ENCODE measurements at places on chromosomes 6 and 20.

GRCh38 chr6:18577491-18577890 lies 190.3 kb downstream of the RNF144B start:
- no peak for DNase-seq

DNA sequence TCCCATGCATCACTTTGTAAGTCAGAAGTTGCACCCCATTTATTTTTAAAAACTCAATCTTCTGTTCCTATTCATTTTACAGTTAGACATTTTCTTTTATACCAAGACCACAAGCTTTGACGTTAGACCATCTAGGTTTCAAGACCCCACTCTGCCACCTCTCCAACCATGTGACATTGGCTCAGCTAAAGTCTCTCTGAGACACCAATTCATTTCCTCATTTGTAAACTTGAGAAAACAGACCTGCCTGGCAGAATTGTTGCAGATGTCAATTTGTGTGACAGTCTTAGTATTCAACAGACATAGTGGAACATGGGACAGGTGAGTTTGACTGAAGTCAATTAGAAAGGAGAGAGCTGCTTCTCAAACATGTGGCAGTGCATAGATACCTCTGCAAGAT lies 55.6 kb upstream of the CSE1L start:
- DNase-seq: no peak

DNA sequence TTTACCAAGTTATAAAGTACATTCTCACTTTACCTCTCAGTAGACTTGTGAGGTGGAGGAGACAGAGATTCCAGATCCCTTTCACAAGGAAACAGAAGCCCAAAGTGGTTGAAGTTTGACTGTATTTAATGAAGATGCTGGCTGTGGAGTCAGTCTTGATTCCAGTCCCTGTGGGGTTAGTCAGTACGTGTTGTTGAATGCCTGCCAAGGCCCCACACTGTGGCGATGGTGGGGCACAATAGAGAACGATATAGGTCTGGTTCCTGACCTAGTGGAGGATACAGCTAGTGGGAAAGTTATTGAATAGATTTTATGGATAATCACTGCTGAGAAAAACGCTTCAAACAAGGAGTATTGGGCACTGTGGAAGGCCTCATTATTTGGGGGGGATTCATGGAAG lies 71.4 kb downstream of the LRRC1 start:
- no peak for DNase-seq

GRCh38 chr20:2618815-2619214 lies 33.6 kb upstream of the NOP56 start:
- no peak for DNase-seq

- no peak for DNase-seq
Measured at GRCh38 chr20:15561070-15561569, 1012.1 kb downstream of the KIF16B start.

- DNase-seq: no peak
Measured at GRCh38 chr6:37602346-37602745, 95.3 kb downstream of the MDGA1 start.

- no peak for DNase-seq
Measured at GRCh38 chr6:162336359-162336758, 391.2 kb downstream of the PRKN start.

GRCh38 chr6:92790381-92790780 lies 629.0 kb downstream of the EPHA7 start:
- DNase-seq: no peak

GRCh38 chr20:3277686-3278465 lies 38.9 kb upstream of the SLC4A11 start:
- DNase-seq: no peak

DNA sequence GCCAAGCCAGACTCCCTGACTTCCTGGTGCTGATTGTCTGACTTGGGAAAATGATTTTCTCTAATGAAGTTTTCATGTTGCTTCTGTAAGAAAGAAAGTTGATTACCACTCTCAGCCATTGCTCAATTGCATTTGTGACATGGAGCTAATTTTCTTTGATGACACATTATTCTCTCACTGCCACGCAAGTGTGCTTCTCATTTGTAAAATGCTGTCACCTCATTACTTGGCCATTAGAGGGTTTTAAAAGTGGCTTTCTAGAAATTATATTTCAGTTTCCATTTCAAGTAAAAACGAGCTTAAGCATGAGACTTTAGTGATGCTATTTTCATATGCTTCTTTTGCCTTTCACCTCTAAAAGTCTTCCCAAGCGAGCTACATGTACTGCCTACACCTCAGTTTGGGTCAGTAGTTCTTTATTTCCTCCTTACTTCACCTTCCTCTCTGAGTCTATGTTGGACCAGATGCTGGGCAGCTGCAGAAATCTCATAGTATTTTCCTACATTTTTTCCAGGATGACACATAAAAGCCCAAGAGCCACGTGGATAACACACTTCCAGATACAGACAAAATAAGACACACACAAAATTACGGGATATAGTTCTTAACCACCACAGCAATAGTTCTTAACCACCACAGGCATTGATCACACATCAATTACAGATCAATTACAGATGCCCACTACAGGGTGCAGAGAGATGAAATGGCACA lies 6.3 kb upstream of the FAM210B start:
- no peak for DNase-seq

DNA sequence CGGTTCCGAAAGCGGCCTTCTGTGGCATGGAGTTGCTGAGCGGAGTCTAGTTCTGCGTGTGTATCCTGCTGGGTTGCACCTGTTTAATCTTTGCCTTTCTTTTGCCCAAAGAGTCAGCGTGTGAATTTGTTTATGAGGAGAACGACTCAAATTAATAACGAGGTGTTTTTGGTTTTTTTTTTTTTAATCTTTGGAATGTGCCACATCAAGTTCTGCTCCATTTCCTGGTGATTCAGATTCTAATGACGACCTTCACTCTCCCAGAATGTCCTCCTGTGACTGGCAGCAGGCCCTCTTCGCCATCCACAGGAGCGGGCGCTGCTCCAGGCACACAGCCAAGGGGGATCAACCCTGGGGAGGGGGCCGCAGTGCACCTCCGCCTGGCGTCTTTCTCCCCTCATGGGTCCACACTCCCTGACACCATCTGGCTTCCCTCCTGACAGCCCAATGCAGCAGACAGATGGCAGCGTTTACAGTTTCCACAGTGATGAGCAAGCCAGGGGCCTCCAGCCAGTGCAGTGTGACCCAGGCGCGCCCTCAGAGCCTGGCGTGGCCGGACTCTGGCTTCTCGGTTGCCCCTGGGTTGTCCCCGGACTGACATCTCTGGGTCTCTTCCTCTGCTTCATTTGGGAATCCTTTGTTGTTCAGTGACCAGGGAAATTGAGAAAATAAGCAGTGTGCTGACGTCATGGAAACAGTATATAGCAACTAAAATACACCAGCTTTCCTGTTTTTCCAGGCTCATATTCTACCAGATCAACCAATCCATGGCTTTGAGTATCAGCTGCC lies 27.5 kb upstream of the AFDN start:
- no peak for DNase-seq

DNA sequence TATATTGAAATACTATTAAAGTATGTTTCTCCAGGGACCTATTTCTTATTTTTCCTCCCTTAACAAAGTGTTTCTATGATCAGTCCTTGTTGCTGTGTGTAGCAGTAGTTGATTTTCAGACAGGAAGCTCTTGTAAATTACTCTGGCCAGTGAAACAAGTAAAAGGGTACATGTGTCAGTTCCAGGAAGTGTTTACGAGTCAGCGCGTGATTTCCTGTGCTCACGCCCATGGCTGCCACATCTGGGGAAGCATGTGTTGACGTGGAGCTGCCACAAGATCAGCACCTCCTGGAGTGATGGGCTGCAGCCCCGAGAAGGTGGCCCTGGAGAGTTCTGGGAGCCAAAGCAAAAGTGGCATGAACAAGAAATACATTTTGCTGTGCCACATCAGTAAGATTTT lies 38.6 kb upstream of the GGTLC1 start:
- peak; percentile 72 for DNase-seq

DNA sequence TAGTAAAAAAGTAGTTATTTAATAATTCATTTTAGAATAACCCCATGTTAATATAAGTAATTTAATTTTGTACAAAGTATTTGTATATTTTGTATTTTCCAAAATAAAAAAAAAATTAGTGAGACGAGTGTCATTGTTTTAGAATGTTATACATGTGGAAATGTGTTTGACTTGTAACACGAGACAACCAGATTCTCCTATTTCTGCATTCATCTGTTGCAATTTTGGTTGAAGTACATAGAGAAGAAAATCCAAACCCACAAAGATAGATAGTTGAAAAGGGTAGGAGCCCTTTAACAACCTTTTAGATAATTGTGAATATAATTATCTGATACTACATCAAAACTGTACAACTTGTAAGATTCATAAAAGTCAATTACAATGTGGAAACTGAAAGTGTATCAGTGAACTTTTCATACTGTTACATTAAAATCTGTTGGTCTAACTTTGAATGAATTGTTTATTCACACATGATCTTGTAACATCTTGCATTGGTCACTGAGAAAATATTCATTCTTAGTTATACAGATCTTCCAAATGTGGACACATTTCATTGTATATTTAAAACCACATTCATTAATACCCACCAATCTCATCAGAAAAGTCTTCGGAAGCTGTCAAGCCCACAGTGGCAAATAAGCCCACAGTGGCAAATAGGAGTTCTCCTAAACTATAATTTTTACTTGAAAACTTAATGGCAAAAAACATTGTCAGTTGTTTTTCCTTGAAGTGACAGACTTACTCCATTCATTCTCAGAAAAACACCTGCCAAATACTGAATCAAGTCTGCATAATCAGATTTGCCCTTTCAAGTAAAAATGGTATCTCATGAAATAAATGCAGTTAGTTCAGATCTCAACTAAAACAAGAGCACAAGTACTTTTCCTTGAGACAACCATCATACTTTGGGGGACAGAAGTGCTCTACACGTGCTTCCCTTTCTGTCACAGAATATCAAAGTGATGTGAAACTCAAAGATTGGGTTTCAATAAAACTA lies 52.8 kb downstream of the FKBP5 start:
- no peak for DNase-seq

- no peak for DNase-seq
Measured at GRCh38 chr6:81491454-81492101, 260.9 kb downstream of the TENT5A start.

GRCh38 chr6:25682324-25682723 lies 30.3 kb downstream of the SCGN start:
- DNase-seq: no peak

- no peak for DNase-seq
Measured at GRCh38 chr6:141963543-141964295, 169.0 kb upstream of the GJE1 start.

GRCh38 chr6:41488433-41489119 lies 57.6 kb upstream of the FOXP4 start:
- no peak for DNase-seq

DNA sequence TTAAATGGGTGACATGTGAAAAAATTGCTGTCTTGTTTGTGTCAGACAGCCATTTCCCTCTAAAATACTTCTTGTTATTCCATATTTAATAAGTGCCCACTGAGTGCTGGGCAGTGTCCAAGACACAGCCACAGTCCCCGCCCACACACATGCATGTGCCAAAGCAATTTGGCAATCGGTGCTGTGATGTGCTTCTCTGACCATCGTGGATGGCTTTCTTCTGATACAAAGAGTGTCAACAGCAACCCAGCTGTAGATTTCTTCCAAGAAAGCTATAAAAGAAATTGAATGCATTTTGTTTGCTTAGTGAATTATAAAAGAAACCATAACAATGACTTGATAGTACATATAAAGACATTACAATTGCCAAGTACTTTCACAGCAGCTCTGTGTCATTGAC lies 140.5 kb upstream of the ATXN1 start:
- no peak for DNase-seq

GRCh38 chr20:31595380-31595653 lies 9.8 kb upstream of the ID1 start:
- no peak for DNase-seq

GRCh38 chr6:74656453-74656852 lies 549.4 kb downstream of the COL12A1 start:
- no peak for DNase-seq

GRCh38 chr6:74066168-74066871 lies 370.3 kb downstream of the CD109 start:
- DNase-seq: no peak

- DNase-seq: no peak
Measured at GRCh38 chr6:42402184-42402583, 49.5 kb downstream of the TRERF1 start.

DNA sequence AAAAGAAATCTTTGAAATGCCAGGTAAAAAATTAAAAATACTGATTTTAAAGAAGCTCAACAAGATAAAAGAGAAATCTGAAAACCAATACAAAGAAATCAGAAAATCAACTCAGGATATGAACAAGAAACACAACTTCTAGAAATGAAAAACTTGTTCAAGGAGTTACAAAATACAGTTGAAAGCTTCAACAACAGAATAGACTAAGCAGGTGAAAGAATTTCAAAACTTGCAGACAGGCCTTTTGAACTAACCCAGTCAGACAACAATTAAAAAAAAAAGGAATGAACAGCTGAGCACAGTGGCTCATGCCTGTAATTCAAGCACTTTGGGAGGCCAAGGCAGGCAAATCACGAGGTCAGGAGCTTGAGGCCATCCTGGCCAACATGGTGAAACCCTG lies 57.8 kb downstream of the PDSS2 start:
- no peak for DNase-seq

DNA sequence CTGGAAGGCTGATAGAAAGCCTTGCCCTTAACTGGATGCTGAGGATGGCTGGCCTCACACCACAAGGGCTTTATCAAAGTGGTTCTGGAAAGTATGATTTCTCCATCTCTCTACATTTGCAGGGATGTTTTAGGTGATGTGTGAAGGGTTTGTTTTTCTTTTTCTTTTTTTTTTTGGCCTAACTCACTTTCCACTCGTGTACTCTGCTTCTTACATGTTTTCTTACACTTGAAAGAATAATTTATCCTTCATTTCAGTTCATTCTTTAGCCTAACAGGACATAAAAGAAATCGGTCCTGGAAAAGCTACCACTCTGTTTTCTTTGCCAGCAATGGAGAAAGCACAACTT lies 41.2 kb downstream of the ISM1 start:
- no peak for DNase-seq

DNA sequence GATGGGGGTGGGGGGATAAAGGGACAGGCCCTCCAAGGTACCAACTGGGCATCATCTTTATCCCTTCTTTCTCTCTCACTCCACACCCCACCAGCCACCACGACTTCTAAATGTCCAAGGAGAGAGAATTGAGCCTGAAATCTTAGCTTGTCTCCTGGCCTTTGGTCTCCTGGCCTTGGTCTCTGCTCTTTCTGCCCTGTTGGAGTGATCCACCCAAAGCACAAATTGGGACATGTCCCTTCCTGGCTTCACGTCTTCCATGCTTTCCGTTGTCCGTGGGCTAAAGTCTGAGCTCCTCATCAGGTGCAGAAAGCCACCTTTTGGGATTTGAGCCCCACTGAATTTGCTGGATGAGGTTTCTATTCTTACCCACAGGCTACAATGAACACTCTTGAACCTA lies 8.4 kb downstream of the ADIG start:
- no peak for DNase-seq

- no peak for DNase-seq
Measured at GRCh38 chr20:38372806-38373205, 26.5 kb downstream of the LBP start.

DNA sequence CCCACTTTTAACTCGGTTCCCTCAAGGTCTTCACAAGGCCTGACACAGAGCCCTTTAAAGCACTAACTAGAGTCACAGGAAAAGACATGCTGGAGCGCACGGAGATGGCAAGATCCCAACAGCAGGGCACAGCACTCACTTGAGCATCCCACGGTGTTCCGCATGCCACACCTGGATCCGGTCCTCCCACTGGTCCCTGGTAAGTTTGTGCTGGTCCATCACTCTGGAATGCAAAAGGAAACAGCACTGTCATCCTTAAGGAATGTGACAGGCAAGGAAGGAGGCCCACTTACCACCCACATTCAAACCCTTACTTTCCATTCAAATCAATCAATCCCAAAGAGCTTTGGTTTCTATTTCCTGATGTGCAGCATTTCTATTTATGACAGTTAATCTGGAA lies 34.7 kb downstream of the EZR start:
- DNase-seq: no peak
